T follicular helper cell (primary cell): ENCODE measurements at places on chromosomes 16 and 17.

DNA sequence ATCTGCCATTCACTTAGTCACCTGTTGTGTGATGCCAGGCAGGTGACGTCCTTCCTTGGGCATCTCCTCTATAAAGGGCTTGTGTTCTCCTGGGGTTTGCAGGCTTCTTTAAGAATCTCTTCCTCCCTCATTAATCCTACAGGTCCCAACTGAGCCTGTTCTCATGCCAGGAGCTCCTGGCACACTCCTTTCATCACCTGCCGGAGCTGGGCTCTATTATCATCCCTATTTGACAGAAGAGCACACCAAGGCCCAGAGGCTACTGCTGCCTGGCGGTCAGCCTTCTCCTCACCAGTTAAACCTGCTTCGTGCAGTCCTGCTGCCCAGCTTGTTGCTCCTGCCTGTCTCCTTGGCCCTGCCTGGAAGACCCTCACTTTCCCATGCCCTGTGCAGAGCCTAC is 51.2 kb downstream of the RAI1 start:
- no peak for DNase-seq

GRCh38 chr17:49362723-49363117 is 670 bp upstream of the ZNF652 start:
- DNase-seq = no peak

GRCh38 chr17:15885770-15886169 is 59.2 kb upstream of the ADORA2B start:
- no peak for DNase-seq

DNA sequence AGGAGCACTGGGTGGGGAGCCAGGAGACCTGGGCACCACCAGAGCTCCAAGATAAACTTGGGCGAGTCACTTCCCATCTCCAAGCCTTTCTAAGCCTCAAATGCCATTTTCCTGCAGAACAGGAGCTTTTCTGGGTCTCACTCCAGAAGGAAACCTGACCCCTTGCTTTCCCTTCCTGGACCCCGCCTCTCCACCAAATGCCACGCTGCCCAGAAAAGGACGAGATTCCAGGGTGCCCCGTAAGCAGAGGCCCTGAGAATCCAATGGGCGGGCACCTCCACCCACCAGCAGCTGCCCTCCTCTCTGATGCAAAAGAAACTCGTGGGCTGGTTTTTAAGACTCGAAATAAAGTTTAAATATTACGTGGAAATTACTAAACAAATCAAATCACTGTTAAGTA is 31.3 kb downstream of the ZNF423 start:
- DNase-seq = no peak

GRCh38 chr17:14756479-14756878 is 455.6 kb downstream of the HS3ST3B1 start:
- no peak for DNase-seq

- no peak for DNase-seq
These were observed 84.7 kb downstream of the PLCG2 start for GRCh38 chr16:81863630-81864352.

DNA sequence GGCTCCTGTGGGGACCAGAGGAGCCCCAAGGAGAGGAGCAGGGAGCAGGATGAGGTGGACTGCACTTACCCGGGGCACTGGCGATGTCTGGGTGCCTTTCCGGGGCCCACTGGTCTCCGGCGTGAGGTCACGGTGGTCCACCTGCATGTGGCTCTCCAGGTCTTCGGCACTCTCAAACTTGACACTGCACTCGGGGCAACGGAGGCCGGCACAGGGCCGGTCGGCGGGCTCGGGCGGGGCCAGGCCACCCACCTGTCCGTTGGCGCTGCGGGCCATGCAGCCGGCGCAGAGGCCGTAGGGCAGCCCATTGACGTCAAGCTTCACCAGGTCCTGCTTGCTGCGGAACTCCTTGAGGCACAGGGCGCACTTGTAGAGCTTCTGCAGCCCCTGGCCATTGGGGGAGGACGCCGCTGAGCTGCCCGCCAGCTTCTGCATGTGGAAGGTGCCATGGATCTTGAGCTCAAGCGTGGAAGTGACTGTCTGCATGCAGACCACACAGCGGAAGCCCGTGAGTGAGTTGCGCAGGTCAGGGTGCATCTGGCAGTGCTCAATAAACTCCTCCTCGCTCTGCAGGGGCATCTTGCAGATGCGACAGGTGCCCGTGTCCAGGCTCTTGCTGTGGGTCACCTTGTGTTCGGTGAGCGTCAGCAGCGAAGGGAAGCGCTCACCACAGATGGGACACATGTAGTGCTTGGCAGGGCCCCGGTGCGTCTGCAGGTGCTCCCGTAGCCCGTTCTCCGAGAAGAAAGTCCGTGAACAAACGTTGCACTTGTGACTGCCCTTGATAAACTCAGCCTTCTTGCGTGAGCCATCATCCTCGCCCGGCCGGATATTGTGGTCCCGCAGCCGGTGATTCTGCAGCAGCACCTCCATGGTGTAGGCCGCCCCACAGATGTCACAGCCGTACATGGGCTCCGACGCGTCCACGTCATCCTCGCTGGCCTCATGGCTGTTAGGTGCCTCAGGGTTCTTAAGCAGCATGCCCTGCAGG is 220.0 kb downstream of the ZNF423 start:
- no peak for DNase-seq

GRCh38 chr16:74926805-74927204 is 58.1 kb downstream of the WDR59 start:
- no peak for DNase-seq

GRCh38 chr16:85386467-85387170 is 226.5 kb upstream of the GSE1 start:
- no peak for DNase-seq

- no peak for DNase-seq
These were observed 352.2 kb downstream of the MAF start for GRCh38 chr16:79248351-79248750.

DNA sequence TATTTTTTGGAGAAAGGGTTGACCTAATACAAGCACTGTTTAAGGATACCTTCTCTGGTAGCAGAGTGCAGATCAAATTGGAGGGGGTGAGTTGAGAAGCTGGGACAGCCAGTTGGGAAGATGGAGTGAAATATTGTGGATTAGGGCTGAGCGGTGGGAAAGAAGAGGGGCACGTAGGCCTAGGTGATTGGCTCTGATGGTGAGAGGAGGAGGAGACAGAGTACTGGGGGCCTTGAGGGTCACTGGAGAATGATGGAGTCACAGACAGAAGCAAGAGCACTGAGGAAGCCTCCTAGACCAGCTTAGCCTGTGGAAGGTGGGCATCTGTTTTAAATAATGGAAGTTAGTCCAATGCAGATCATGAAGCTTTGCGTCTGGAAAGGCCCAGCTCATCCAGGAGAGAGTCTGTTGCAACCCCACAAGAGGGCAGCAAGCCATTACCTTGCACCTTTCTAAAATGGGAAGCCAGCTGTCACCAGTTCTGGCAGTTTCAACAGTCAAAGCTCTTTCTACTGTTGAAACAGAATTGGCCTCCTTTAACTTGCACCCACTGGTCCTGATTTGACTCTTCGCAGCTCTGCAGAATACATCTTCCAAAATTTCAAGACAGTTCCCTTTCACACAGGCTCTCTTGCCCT is 11.8 kb downstream of the SLC9A5 start:
- no peak for DNase-seq

DNA sequence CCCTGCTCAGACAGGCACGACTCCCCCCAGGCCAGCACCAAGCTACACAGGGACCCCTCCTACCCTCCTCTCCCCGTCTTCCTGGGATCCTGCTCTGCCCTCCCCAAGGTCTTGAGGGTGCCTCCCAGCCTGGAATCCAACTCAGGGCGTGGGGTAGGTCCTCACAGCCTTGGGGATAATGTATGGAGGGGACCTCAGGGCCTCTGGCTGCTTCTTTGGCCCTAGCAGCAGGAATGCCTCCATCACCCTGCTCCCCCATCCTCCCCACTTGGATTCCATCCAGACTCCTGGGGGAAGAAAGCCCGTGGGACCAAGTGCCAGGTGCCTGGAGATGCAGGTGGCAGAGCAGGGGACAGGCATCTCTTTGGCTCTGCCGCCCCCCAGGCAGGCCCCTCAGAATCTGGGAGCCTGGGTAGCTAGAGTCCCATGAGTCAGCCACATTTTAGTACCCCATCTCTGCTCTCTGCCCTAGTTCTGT is 10.7 kb upstream of the STAC2 start:
- no peak for DNase-seq

- DNase-seq = no peak
These were observed 341.4 kb downstream of the CDH11 start for GRCh38 chr16:64780445-64780844.

DNA sequence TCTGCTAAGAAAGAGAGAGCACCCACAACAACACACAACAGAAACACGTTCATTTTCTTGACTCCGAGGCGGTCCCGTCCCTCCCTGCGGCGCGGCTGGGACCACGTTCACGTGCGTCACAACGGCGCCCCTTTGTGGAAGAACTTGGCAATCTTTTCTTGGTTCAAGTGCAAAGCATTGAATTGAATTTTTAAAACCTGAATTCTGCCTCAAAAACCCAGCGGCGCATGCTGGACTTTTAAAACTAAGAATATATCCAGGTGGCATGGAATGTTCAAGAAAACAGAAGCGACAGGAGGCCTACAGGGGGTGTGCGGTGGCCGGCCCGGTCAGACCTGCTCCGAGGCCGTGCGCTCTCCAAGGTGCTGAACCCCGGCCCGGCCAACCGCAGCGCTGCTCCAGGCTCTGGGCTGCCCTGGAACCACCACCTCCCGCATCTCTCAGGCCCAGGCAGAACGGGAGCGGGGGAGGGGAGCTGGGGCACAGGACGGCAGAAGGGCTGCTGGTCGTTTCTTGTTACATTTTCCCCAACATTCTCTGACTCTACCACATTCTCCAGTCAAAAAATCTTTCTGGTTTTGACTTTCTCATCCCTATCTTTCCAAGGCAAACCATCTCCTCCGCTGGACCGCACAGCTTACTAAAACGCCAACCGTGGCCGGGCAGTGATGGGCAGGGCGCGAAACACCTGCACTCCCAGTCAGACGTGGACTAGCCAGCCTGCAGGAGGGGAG is 3.4 kb upstream of the HEXD start:
- DNase-seq = peak; percentile 62

- DNase-seq = peak; percentile 12
These were observed 6.6 kb downstream of the WFIKKN2 start for GRCh38 chr17:50841949-50842354.

- DNase-seq = no peak
These were observed 87.4 kb downstream of the RAP1GAP2 start for GRCh38 chr17:2883544-2884213.

DNA sequence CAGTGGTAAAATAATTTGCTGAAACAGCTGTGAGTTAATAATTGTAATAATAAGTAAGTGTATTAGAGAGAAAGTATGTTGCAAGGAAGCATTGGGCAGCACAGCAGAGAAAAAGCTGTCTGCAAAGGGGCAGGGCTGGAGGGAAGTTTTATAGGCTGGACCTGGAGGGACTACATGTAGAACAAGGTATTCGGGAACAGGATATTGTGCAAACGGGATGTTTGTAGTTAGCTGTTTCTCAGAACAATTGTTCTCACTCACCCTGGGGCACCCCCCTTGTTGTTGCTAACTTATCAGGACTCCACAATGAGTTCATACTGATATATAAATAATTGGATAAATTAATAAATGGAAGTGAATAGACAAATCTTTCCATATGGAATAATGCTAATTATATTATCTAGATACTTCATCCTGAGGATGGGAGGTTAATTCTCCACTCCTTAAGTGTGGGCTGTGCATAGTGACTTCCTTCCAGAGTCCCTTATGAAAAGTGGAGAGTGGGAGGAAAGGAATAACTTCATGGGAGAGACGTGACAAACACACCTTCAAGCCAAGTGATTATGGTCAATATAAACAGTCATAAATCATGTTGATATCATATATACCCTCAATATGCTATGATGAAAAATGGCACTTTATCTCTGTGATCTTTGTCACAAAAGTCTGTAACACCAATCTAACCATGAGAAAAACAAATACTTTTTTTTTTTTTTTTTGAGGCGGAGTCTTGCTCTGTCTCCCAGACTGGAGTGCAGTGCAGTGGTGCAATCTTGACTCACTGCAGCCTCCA is 85.4 kb downstream of the PPM1E start:
- DNase-seq = no peak

- no peak for DNase-seq
These were observed 5.8 kb downstream of the MTHFSD start for GRCh38 chr16:86549076-86549892.

DNA sequence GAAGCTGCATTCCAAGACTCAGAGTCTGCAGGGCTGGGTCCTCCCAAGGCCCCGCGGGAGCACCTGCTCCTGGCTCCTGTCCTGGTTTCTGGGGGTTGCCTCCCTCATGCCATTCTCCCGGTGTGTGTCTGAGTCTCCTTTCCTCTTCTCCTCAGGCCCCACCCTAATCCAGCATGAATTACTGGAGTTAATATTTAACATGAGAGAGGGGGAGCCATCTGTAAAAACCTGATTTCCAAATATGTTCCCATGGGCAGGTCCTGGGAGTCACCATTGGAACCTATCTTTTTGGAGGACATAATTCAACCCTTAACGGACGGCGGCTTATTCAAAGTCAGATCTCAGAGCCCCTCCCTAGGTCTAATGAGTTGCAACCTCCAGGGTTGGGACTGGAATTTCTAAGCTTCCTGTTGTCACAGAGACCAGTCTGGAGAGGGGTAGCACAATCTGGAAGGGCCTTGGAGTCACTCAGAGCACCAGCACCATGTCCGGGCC is 5.4 kb downstream of the C17orf99 start:
- DNase-seq = no peak

DNA sequence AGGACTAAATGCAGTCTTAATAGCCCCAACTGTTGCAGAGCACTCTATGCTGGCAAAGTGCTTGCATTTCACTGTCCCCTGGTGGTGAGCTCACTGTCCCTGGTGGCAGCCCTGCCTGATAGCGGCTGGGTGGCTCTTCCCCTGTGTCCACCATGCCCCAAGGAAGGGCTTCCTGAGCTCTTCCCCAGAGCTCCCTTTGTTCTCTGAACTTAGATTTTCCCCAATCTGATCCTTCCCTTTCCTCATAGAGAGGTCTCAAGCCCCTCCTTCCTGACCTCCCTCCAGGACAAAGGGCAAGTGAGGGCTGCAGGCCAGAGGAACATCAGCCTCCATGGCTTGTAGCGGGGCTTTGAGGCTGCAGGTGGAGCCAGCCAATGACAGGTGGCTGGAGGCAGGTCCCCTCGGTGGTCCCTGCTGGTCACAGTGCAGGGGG is 17.0 kb downstream of the BEAN1 start:
- DNase-seq = no peak

- DNase-seq = no peak
These were observed 12.8 kb downstream of the ADORA2B start for GRCh38 chr17:15957608-15958307.

- no peak for DNase-seq
These were observed 87.2 kb downstream of the NOG start for GRCh38 chr17:56680676-56681075.

DNA sequence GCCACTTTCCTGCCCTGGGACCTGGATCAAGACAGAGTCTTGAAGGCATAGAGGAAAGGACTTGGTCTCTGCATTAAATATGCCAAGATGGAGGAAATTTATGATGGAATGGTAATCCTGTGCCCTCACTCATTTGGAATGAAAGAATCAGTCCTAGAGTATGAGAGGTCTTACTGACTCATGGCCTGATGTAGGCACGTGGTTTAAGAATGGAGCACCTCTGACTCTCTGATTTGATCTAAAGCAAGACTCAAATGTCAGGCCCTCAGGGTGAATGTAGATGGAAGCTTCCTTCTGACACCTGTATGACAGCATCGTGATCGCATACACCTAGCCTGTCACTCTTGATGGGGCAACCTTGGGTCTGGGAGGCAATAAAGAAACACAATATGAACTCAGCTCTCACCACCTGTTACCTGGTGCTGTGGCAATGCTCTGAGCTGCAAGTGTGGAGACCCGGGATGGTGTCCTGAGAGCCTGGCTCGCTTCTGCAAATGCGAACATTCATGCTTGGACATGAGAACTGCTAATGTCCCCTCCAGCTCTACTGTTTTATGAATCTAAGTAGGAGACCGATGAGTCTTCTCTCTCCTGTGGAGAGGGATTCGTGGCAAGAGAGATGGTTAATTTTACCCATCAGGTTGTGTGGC is 229.9 kb downstream of the ABCC12 start:
- no peak for DNase-seq
